Motor neuron (in vitro differentiated cells): ENCODE measurements at places on chromosomes 6 and 20. TPM values are rescaled to one million over a fixed set of nuclear protein-coding genes. Genes with fewer than 3 reads are reported as not detected.

The HLA-DOA gene
- 0.07 and 0.21 TPM in 2 replicates for total RNA-seq

- no peak for ATAC-seq
Observed at GRCh38 chr20:43953919-43954592, 39.4 kb downstream of the TOX2 start.

- peak; percentile 45 for ATAC-seq
Observed at GRCh38 chr6:21970569-21971300, 326.1 kb downstream of the PRL start.

GRCh38 chr6:130132286-130132701, 90.5 kb downstream of the SAMD3 start:
- no peak for ATAC-seq

DNA sequence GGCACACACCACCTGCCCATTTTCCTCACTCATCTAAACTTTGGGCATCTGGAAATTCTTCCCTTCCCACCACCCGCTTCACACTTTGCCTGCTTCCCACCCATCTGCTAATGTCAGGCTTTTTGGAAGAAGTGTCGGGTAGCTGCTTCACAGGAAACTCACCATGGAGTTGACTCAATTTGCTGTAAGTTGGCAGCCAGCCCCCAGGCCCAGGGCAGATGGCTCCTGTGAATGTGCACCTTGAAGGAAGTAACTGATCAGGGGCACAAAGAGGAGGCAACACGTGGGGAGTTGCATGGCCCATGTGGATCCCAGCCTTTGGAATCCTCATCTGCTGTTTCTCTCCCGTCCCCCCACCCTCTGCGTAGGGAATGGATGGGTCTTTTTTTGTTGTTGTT, 87.3 kb downstream of the PPP1R14C start:
- no peak for ATAC-seq

GRCh38 chr6:139395891-139396301, 21.4 kb upstream of the CITED2 start:
- ATAC-seq, result peak; percentile 47

The EYS gene
- 1.1 and 1.2 TPM in 2 replicates for total RNA-seq

- ATAC-seq, result no peak
Observed at GRCh38 chr6:71459162-71459561, 170.6 kb downstream of the OGFRL1 start.

The SH3BGRL2 gene
- total RNA-seq, result 23.0 and 23.6 TPM in 2 replicates

DNA sequence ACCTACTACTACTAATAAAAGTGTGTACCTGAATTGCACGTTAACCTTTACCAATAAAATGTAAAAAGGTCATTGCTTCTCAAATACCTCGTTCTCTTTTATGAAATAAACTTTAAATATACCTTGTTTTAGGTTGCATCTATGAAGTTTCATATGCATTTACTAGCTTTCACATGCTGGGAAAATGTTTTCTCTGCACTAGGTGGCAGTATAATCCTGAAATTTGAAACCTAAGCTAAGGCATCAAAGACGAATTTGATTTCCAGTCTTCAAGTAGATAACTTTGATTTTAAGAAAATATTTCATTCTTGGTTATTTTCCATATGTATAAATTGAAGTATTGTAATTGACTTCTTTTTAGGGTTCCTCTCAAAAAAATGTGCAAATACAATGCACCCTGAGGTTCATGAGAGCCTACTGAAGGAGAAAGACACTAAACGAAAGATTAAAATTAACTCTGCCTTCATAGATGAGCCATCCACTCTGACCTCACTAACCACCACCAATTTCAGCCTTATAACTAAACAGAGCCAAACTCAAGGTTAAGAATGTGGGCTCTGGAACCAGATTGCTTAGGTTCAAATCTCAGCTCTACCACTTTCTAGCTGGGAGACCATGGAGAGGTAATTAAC, 7.3 kb upstream of the COL9A1 start:
- no peak for ATAC-seq

The ELOVL4 gene
- 19.8 and 23.2 TPM in 2 replicates for total RNA-seq
